ENCODE measurements at places on chromosomes 7 and 10.

DNA sequence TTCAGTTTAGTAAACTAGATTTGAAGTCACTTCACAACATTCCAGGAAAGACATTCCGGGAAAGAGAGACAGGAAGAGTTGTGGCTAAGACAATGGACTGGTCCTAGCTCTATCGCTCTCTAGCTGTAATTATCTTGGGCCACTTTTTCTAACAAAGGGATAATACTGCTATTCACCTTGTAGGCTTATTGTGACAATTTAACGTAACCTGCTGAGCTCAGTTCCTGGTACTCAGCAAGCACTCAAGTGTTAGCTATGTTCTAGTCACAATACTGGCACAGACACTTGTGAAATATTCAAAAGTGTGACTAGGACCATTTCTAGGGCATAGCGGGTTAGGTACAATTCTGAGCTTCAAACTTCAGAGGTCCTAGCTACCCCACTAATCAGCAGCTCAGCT, 12.0 kb upstream of the NRCAM start:
- DNase-seq = no peak

GRCh38 chr7:127485482-127485881, 93.0 kb upstream of the ZNF800 start:
- DNase-seq = no peak

DNA sequence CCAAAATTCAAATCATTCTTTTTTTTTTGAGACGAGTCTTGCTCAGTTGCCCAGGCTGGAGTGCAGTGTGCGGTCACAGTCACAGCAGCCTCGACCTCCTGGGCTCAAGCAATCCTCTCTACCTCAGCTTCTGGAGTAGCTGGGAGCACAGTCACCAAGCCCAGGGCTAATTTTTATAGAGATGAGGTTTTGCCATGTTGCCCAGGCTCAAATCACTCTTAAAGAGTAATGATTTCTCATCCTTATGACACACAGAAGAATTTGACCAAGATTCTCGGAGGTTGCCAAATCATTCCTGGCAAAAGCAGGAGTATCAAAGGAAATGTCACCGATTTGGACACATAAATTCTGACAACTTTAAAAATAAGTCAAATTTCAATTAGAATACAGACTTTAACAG, 39.1 kb downstream of the SIRT1 start:
- no peak for DNase-seq

DNA sequence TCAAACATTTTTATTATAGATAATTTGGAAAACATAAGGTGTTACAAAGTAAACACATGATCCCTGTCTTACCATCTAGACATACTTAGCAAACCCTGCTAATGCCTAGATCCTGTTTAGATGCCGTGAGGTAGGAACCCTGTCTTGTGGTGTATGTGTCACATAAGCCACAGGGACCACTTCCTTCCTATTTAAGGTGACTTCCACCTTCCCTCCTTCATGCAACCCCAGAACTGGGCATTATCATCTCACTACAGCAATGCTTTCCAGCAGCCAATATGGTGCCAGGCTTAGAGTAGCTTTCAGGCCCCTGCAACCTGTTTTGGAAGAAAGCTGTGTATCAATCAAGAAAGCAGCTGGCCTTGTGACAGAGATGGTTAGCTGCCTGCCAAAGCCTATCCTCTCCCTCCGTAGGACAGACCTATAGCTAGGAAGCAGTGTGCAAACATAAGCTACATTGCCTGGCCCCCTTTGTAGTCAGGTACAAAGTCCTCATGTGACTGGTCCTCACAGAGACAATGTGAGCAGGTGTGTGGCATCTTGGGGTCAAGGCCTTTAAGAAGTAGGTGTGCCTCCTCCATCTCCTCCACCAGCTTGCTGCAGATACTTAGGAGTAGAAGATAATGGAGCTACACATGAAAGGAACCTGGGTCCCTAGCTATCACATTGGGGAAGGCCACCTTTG, 146.8 kb downstream of the SPAG6 start:
- peak; percentile 61 for DNase-seq

DNA sequence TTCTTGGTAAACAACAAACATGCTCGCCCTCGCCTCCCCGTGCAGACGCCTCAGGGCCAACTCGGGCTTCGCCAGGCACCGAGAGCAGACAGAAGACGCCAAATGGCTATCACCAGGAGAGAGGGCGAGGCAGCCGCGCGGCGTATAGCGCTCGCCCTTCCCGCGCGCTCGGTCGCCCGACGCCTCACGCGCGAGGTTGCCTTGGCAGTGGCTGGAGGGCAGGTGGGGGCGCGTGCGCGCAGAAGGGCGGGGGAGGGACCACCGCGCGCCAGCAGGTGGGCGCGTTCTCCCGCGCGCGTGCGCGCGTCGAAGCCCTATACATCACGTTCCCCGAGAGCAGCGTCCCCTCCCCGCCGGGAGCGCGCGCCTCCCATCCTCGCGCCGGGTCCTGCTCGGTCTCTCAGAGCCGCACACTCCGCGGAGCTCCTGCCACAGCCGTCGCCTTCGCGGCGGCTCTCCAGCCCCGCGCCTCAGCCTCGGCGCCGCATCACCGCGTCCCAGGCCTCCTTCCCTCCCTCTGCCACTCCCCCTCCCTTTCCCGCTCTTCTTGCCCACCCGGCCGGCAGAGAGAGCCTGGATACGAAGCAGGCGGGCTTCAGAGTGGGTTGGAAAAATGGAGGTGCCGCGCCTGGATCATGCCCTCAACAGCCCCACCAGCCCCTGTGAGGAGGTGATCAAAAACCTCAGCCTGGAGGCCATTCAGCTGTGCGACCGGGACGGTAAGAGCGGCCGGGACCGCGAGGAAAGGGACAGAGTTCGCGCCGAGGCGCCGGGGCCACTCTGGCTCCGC, at the start of gene PHYHIPL:
PHYHIPL (plus strand) TSS at position 403 of the 790 bp plus-strand sequence; CDS start at position 614, 211 bp downstream.
- DNase-seq = peak; percentile 9

DNA sequence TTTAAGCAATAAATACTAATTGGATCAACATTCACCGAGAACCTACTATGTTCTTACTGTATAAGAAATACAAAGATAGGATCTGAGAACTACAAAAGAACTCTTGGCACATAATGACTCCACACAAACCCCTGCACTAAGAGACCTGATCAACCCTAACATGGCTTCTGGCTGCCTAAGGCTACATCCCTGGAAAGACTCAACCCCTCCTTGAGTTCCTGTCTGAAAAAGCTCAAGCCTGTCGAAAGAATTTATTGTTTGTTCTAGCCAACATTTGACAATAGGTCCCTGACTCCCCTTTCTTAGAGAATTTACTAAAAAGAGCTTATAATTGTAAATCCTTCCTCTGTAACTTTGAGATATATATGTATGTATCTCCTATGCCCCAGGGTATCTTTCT, 125.3 kb upstream of the SGCE start:
- DNase-seq = no peak

DNA sequence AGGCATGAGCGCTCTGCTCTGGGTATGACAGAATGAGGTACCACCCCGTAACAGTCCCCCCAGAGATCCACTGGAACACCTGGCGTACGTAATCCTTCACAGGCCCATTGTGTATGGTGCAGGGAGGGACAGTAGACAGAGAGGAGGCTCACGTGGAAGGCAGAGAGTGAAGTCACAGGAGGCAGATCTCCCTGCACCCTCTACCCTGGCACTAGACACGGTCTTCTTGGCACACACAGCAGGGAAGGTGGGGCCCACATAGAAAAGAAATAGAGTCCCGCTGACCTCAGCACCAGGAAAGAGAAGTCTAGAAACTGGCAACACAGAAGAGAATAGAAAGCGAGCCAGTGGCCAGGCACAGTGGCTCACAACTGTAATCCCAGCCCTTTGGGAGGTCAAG, 51.9 kb downstream of the SLC29A4 start:
- no peak for DNase-seq

DNA sequence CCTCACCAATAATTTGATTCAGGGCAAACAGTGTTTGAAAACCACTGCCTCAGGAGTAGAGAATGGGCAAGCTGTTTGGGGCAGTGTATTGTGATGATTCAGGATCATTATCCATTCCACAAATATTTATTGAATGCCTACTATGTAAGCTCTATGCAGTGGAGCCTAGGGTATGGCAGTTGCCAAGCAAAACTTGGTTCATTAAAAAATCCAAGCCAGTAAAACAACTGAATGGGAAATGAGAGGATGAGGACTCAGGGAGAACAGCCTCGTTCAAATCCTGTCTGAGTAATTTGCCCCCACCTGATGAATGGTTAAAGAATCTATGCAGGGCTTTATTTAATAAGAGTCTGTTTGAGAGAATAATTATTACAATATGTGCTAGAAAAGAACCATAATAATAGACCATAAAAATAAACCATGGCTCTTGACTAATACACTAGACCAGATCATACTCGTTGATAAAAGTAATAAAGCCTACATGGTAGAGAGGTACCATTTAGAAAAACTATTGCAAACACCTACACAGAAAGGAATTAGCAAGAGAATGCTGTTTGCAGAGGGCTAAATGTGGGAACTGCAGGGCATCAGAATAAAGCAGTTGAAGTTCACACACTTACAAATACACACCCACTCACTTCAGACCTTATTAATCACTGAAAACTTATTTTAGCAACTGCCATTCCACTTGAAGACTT, 71.7 kb downstream of the CREB5 start:
- DNase-seq = no peak

DNA sequence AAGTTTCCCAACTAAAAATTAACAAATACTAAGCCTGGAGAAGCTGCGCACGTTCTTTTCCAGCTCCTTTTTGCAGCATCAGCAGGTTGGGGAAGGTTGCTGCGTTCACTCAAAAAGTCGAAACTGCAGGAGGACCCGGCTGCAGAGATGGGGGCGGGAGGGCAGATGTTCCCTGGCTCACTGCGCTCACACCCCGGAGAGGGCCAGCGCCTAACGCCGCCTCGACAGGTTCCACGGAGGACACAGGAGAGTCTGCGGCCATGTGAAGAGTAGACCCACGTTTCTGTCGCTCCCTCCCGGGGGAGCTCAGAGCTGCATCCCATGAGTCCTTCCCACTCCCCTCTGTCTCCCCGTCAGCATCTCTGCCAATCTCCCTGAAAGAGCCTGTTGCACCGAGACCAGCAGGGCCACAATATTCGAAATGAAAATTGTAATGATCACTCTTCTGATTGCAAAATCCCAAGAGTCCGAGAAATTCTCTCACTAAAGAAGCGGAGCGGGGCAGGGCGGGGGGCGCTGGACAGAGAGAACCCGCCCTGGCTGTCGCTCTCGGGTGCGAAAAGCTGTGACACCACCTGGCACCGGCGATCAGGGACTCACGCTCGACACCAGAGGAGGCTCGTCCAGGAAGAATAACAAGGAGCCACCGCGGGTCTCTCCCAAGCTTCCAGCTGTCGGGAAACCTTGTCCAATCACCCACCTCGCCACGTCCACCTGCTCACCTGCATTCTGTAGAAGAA, 131.5 kb upstream of the PFKP start:
- no peak for DNase-seq

DNA sequence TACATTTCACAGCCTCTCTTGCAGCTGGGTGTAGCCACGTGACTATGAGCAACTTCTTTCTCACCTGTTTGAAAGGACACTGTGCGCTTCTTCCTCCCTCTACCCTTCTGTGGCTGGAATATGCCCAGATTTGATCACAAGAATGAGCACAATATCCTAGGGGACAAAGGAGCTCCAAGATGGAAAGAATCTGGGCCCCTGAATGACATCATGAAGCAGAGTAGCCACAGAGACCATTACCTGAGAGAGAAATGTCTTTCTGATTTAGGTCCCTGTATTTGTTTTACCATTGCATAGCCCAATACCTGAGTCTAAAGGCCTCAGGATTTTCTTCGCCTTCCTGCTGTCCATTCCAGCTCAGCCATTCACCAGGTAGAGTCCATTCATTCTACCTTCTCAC, 15.4 kb downstream of the ZNF503 start:
- DNase-seq = no peak

GRCh38 chr10:5547681-5547930, 22.8 kb downstream of the CALML3 start:
- no peak for DNase-seq

GRCh38 chr7:143205560-143206293, 16.1 kb upstream of the TAS2R40 start:
- DNase-seq = peak; percentile 55

DNA sequence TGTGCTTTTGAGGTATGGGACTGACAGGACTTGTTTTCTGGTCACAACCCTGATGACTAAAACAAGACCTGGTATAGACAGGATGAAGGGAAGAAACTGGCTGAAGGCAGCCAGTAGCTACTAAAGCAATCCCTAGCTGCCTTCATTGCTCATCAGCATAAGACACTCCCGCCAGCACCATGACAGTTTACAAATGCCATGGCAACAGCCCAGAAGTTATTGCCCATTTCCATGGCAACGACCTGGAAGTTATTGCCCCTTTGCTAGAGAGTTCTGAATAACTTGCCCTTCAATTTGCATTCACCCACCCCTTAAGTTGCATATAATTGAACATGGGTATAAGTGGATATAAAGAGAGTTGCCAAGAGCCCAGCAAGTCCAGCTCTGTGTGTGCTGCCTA, 169.6 kb upstream of the FAM171A1 start:
- no peak for DNase-seq

DNA sequence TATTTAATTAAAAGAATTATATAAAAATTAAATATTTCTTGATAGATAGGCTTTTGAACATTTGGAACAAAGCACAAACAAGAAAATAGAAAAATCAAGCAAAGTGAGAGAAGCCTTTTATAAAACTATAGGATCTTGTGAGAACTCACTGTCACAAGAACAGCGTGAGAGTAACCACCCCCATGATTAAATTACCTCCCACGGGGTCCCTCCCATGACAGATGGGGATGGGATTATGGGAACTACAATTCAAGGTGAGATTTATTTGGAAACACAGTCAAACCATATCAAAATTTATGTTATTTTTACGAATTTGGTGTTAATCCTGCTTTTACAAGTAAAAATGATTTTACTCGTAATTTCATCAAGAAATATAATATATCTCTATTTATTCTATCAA, 1136.1 kb upstream of the POT1 start:
- no peak for DNase-seq

DNA sequence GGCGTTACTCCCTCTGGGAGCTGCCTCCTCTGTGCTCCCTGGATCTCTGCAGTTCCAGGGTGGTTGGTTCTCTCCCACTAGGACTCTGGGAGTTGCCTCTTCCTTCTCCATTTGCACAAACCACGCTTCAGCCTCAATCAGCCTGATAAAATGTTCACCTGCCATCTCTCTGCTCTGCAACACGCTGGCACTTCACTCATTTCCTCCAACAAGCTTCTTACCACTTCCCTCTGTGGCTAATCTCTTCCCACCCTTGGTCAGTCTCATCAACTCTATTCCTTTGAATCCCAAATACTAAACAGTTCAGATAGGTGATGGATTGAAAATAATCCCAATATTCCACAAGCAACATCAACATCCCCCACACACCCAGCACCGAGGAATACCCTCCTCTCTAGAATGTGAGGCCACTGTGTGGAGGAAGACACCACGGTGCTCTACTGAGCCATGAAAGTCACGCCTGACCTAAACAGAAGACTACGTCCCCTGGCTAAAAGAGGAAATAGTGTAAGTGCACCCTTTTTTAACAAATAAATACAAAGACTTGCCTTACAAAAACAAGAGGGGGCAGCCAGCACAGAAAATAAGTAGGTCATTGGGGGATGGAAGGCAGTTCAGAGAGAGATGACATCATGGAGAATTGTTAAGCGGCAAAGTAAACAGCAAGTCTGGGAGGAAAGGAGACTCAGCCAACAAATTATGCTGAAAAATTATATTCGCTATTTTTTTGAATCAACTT, 1.9 kb upstream of the FAM170B start:
- DNase-seq = no peak

- DNase-seq = no peak
Observed at GRCh38 chr7:15305002-15305600, 256.7 kb downstream of the AGMO start.

GRCh38 chr7:140923358-140924006, 1.2 kb downstream of the BRAF start:
- no peak for DNase-seq

Measured in T-helper 2 cell (primary cell).